ENCODE measurements at places on chromosomes 16 and 17.

GRCh38 chr17:56982312-56982711 is 4.4 kb downstream of the SCPEP1 start:
- DNase-seq: no peak

GRCh38 chr17:34118564-34118963 is 136.5 kb upstream of the CCL2 start:
- no peak for DNase-seq

- DNase-seq: no peak
These were observed 143.7 kb upstream of the CDH5 start for GRCh38 chr16:66222756-66223155.

DNA sequence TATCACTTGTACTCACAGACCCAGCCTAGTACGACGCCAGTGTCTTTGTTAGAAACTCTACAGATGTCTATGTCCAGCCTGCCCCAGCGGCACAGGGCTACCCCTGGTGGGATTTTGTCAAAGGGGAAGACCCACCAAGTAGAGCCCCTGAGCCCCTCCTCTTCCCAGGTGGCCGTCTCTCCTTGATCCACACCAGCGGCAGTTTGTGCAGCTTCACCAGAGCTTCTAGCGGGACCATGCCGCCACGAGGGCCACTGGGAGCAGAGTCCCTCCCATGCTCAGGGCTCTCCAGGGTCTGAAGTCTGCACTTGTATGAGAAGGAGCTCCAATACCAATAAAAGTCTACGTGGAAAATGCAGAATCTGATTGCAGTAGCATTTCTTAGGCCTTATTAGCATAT is 157.1 kb downstream of the RPTOR start:
- DNase-seq: no peak

- no peak for DNase-seq
These were observed 1.7 kb downstream of the MLYCD start for GRCh38 chr16:83900571-83900970.
